Ammon's horn (tissue), 1 donor: ENCODE measurements at places on chromosomes 6 and 20.

DNA sequence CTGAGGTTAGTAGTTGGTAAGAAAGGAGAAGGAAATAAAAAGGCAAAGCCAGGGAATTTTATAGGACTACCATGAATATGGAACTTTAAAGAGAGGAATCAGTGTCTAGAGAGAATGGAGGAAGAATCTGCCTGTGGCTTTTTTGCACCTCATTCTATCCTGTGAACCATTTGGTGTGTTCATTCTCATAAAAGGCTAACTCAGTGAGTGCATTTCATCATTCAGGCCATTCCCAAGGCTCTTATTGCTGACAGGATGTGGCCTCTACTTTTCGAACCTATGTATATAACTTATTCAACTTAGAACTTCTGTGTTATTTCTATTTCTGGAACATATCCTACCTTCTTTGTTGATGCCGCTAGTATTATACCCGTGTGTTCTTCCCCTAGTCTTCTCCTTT is 27.1 kb downstream of the HSF2 start:
- no peak for DNase-seq

- DNase-seq, result no peak
These were observed 90.5 kb downstream of the BANF2 start for GRCh38 chr20:17790296-17790695.

- DNase-seq, result no peak
These were observed 119.9 kb downstream of the SULF2 start for GRCh38 chr20:47665221-47665991.

GRCh38 chr6:35970181-35970580 is 49.3 kb upstream of the SRPK1 start:
- DNase-seq, result peak; percentile 28

DNA sequence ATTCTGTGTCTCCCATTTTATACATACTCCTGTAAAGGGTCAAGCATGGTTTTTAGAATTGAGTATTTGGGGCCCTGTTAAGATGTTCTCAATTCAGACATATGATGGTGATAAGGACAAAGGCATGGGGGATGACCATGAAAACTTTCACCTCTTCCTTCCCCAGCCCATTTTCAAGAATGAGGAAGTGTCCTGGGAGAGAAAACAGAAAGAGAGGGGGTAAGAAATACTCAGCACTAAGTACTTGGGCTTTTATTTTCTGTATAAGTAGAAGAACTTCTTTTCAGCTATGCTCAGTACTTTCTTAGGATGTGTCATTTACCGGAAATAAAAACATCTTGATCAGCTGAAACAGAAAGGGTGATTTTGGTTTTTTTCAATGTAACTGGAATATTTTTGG is 10.9 kb upstream of the MBOAT1 start:
- DNase-seq, result no peak

- DNase-seq, result no peak
These were observed 95.4 kb downstream of the MAP3K5 start for GRCh38 chr6:136696783-136697364.

DNA sequence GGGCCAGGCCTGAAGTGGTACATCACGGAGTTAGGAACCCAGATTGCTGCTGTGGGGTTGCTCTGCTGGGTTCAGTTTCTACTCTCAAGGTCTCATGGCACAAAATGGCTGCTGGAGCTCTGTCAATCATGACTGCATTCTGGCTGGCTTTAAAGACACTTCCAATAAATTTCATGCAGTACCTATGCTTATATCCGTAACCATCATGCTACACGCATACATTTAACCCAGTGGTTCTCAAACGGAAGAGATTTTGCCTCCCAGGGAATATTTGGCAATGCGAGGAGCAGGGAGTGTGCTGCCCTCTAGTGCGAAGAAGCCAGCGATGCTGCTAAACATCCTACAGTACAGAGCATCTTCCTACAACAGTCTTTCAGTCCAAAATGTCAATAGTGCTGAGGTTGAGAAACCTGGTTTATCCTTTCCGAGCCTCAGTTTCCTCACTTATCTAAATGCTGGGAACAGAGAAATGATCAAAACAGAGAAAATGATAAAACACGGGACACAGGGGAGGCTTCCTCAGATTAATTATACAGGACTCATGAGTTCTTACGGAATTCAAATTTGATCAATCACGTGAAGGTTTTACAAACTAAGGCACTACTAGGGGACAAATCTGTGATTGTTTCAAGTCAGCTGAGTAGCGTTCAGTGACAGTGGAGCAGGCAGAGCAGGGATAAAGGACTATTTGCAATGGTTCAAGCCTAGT is 9.6 kb upstream of the SLC2A10 start:
- DNase-seq, result no peak

- DNase-seq, result no peak
These were observed 19.4 kb upstream of the VEGFA start for GRCh38 chr6:43750622-43751021.

GRCh38 chr6:80689716-80690395 is 583.4 kb downstream of the BCKDHB start:
- DNase-seq, result no peak

DNA sequence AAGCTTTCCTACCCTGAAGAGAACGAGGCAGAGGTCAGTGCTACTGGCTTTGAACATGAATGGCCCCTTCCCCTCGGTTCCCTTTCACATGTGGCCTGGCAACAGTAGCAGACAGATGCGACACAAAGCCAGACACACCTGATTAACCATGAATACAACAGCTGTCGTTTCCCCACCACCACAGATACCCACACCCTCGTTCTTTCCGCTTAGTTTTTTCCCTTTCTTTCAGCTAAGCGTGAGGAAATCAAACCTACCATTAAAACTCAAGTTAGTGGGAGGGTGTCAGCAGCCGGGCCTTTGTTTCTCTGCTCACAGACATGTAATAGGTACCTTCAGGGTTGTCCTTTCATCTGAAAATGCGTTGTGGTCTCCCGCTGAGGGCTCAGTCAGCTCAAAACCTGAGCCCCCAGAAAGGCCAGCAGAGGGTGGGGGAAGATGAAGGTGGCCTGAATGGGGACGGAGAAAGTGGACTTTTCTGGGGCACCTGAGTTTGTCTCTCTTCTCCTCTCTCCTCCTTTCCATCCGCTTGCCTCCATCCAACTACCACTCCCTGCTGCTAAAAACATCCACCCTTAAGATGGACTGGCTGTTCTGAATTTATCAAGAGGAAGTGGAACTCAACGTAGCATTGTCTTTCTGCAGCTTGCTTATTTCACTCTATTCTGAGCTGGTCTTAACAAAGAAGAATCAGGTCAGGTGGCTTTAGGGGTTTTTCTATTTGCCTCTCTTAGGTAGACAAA is 516.6 kb upstream of the JARID2 start:
- DNase-seq, result peak; percentile 42

GRCh38 chr6:27422651-27423332 is 34.2 kb downstream of the ZNF391 start:
- no peak for DNase-seq

GRCh38 chr6:166461821-166462460 is 79.2 kb upstream of the MPC1 start:
- no peak for DNase-seq

GRCh38 chr6:16140607-16141006 is 11.7 kb downstream of the MYLIP start:
- DNase-seq, result no peak

DNA sequence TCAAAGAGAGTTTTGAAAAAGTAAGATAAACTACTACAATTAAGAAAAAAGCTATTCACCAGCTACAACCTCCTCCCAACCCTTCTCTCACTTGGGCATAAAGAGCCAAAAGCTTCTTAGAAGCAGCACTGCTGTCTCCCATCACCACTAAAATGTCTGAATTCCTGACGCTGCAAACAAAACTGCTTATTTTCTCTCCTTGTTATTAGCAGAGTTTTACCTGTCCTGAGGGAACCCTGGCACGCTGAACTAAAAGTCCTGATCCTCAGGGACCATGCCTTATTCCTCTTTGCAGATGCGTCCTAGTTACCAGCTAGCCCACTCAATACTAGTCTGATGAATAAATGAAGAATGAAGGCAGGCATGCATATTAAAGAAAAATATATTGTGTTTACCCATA is 1.1 kb downstream of the HACE1 start:
- no peak for DNase-seq
